ENCODE measurements at places on chromosomes 7 and 10. TPM values are rescaled to one million over a fixed set of nuclear protein-coding genes. Genes with fewer than 3 reads are reported as not detected.

DNA sequence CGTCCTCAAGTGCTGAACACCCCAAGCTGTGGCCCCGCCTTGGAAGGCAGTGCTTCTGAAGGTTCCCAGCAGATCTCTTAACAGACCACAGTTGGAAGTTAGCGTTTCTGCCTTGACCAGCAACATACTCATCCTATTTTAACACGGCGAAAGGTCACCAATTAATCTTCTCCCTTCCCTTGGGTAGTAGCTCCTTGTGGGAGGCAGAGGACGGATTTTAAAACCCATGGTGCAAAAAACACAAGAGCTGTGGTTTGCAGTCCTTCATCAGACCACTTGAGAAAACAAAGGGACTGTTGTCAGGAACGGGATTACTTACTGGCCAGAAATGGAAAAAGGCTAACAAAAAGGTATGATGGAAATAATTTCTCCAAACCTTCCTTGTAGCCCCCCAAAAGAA, 87.3 kb downstream of the BEND7 start:
- DNase-seq, result no peak

- no peak for DNase-seq
These were observed 173.6 kb upstream of the AKR1E2 start for GRCh38 chr10:4652111-4653010.

DNA sequence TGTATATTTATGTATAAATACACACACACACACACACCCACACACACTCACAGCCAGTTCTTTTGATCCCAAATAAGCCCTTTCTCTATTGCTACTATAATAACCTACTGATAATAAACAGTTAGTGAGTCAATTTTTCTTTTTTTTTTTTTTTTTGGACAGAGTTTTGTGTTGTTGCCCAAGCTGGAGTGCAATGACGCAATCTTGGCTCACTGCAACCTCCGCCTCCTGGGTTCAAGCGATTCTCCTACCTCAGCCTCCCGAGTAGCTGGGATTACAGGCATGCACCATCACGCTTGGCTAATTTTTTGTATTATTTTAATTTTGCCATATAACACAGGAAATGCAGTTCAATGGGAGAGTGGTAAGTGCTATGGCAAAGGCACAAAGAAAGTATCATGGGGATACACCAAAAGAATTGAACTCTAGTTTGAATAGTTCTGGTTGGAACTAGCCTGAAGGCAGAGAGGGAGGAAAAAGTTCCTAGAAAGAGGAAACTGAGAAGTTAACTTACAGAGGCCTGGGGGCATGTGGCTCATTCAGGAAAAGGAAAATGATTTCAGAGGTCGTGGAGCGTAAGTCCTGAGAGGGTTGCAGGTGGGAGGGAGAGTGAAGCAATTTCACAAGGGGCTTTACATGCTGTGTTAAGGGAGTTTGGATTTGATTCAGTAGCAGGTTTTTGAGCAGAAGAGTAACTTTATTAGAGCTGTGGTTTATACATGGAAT, 44.4 kb upstream of the JCAD start:
- DNase-seq, result no peak

- peak; percentile 63 for DNase-seq
These were observed 9.1 kb upstream of the ASIC3 start for GRCh38 chr7:151038951-151039849.

DNA sequence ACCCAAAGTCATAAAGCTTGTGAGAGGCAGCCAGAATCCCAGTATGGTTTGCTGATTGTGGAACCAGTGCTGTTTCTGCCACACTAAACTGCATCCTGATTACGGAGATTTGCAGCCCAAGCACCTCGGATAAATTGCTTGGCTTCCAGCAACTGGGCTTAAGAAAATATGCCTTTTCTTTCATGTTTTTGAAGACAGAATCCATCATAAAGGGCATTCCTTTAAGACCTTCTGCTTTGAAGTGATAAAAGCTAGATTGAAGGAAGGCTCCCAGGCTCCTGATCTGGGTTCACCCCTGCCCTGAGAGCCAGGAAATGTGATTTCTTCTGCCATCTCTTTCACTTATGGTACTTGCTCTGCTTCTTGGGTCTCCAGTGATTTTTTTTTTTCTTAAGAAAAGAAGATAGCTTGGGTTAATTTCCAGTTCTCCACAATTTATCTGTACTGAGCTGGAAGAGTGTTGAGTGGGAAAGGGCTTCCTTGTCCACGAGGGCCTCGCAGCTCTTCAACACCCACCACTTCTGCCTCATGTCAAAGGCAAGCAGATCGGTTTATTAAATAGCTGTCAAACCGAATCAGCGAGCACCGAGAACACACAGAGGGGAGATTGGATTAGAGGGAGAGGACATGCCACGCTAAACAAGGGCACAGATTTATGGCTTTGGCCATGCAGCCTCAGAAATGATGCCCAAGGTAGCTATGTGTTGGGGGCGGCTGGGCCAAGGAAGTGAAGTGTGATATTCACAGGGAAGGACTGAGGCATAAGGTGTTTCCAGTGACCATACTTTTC, 94.9 kb upstream of the TBX20 start:
- DNase-seq, result no peak

GRCh38 chr7:24757353-24758275, at the start of gene GSDME:
Gene GSDME (minus strand): TSS chr7:24757464. CDS start chr7:24749774, 7,690 bp downstream.
- DNase-seq, result no peak

- no peak for DNase-seq
These were observed 22.1 kb upstream of the SAR1A start for GRCh38 chr10:70192326-70192968.

DNA sequence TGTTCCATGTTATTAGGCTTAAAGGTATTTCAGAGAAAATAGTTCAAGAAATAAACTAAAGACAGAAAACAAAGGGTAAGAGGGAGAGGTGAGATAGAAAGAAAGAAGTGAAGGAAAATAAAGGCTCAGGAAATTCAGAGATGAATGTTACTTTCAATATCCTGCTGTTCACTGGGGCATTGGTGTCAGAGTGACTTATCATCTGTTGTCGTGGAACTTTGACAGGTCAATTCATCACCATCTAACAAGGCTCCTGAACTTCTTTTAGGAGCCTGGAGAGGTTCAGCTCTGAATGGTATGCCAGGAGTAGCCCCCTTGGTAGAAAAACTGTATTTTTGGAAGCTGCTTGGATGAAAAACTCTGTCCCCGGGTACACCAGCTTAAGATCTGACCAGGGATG, 100.1 kb downstream of the KLF6 start:
- no peak for DNase-seq

DNA sequence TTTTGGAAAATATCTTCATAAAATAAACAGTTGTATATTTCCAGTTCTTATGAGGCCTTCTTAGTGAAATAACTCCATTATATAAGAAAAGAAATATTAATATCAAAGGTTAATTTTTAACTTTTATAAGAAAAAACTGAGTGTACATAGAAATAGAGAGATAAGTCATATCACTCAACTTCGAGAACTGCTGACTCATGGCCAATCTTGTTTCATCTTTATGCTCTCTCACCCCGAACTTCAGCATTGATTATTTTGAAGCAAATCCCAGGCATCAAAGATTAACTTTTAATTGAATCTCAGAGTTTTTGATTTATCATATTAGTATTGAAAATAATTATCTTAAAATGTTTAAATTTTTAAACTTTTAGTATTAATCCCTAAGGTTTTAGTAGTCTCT, 527.1 kb downstream of the GFRA1 start:
- DNase-seq, result no peak

DNA sequence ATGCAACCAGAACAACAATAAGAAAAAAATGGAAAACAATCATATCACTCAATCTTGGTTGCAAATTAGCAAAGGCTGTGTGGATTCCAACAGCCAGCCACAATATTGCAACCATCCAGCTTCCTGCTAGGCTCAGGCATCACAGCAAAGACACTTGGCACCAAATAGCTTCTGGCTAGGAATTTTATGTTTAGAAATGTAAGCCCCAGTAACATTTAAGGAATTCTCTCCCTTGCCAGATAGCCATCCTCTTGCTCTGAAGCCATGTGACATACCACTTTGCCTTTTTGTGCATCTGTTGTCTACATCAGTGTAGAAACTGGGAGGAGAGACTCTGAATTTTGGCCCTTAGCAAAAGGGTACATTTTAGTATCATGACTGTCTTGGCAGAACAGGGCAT, 22.2 kb downstream of the MKX start:
- no peak for DNase-seq

GRCh38 chr10:33325929-33326328, 8.5 kb downstream of the NRP1 start:
- DNase-seq, result no peak

- DNase-seq, result no peak
These were observed 172.7 kb downstream of the NEURL1 start for GRCh38 chr10:103666087-103666761.

Gene CLDN3
- not detected for total RNA-seq

DNA sequence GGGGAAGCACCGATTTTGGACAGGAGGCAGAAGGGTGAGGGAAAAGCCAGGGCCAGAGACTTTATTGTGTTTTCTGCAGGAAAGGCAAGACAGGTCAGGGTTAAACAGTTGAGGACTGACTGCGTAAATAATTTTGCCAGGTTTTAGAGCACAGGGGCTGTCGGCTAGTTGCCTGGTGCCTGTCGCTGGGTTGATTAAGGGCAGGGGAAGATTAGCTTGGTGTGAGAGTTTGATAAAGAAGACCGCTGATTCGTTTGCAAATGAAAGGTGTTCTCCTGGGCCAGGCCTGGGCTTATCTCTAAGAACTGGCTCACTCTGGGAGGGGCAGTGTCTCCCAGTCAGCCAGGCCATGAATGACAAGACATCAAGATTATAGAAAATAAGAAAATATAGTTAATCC, 75.6 kb downstream of the SLC37A3 start:
- no peak for DNase-seq

GRCh38 chr7:47401611-47402570, 180.0 kb downstream of the TNS3 start:
- no peak for DNase-seq

DNA sequence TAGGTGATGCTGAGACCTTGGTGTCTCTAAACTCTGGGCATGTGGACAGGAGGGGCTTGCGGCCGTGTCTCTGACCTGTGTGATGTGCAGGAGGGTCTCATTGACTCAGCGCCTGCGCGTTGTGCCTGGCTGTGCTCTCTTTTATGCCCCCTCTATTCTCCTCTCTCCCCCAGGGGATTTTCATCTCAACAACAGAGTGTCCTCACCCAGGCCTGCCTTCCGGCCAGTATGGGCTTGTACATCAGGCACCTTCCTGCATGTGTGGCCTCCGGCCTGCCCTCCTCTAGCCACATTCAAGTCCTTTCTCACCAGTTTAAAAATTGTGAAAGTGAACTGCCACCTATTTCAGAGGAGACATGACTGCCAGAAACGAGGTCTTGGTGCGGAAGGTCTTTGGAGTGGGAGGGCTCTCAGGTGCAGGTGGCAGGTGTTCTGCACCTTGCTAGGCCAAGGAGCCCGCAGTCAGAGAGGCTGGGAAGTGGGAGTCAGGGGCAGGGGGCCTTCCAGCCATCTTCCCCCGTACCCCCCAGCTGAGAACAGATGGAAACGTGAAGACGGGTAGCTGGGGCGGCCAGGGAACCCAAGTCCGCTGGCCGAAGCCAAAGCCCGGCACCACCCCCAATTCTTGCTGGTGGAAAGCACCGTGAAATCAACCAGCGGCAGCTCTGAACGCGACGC, 531 bp upstream of the INTS15 start:
- DNase-seq, result no peak

DNA sequence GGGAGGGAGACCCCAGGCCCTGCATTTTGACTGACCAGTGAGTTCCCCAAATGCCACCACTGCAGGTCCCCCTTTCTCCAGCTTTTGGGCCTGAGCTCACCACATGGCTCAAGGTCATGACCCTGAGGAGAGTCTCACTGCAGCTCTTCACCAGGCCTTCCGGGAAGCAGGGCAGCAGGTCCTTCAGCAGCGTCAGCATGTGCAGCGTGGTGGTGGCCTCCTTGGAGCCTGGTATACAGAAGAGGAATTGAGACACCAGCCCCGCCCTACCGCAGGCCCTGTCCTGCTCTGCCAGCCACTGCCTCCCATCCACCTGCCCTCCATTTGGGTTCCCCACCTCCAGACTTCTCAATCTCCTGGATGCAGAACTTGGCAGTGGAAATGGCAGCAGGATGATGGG, 13.0 kb downstream of the RRP12 start:
- no peak for DNase-seq

- DNase-seq, result no peak
These were observed 12.2 kb downstream of the TAS2R16 start for GRCh38 chr7:122983261-122983660.

DNA sequence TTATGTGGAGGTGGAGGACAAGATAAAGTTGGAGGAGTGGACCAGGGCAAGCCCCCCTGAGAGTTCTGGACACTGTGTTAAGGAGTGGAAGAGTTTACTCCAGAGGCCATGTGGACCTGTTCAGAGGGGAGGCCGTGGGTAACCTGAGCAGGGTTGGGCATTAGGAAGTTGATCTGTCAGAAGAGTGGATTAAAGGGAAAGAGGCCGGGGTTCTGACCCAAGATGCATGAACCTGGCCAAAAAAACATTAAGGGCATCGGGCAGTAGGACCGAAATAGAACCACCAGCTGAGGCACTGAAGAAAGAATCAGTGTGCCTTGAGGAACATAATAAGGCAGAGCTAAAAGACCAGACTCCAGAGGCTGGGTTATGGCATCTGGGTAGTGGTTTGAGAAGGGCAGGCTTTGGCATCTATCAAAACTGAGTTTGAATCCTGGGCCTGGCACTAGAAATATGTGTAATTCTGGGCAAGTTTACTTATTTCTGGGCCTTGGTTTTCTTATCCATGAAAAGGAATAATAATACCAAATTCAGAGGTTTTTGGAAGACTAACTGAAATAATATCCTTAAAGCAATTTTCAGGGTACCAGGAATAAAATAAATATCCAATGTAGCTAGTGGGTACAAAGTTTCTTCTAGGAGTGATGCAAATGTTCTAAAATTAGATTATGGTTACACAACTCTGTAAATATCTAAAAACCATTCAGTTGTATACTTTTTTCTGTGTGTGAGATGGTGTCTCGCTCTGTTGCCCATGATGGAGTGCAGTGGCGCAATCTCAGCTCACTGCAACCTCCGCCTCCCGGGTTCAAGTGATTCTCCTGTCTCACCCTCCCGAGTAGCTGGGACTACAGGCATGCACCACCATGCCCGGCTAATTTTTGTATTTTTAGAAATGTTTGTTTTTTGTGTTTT, 10.9 kb upstream of the FRAT1 start:
- no peak for DNase-seq

DNA sequence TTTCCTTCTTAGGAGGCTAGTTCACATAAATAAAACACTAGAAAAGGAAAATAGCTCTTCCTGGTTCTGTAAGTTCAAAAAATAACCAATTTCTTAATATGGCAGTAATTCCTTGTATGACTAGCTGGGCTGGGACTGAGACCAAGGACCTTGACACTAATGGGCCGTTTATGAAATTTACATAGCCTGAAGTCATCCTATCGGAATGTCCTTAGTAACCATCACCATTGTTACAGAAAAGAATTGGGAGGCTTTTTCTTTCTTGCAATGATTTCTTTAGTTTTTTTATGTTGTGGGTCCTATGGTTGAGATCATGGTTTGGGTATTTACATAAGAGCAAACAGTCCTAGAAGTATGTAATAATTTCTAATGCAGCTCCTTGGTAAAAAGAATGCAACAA, 87.1 kb upstream of the HDAC9 start:
- no peak for DNase-seq

Gene TRPV5
- total RNA-seq, result not detected
